ENCODE measurements at places on chromosomes 4 and X. TPM values are rescaled to one million over a fixed set of nuclear protein-coding genes. Genes with fewer than 3 reads are reported as not detected.

Gene AWAT2
- not detected for total RNA-seq

- H3K27ac ChIP-seq = no peak overlapping the region
- no peaks in the 10 kb centered on the region for H3K36me3 ChIP-seq
- H3K4me3 ChIP-seq = no peak overlapping the region
- H3K4me1 ChIP-seq = no peaks in the 10 kb centered on the region
- no peak for DNase-seq
These were observed 28.5 kb upstream of the RTL3 start for GRCh38 chrX:78687586-78687985.

GRCh38 chr4:95640311-95640710, 91.5 kb upstream of the UNC5C start:
- no peaks in the 10 kb centered on the region for H3K36me3 ChIP-seq
- no peak overlapping the region for H3K27ac ChIP-seq
- H3K4me3 ChIP-seq = no peak overlapping the region

GRCh38 chrX:40175511-40176350, 78.0 kb upstream of the BCOR start:
- H3K4me3 ChIP-seq = peak overlapping the region; percentile 62
- DNase-seq = no peak
- no peaks in the 10 kb centered on the region for H3K27me3 ChIP-seq
- H3K36me3 ChIP-seq = no peaks in the 10 kb centered on the region
- H3K27ac ChIP-seq = peak overlapping the region; percentile 96
- peaks cover 39% of the 10 kb centered on the region for H3K4me1 ChIP-seq

DNA sequence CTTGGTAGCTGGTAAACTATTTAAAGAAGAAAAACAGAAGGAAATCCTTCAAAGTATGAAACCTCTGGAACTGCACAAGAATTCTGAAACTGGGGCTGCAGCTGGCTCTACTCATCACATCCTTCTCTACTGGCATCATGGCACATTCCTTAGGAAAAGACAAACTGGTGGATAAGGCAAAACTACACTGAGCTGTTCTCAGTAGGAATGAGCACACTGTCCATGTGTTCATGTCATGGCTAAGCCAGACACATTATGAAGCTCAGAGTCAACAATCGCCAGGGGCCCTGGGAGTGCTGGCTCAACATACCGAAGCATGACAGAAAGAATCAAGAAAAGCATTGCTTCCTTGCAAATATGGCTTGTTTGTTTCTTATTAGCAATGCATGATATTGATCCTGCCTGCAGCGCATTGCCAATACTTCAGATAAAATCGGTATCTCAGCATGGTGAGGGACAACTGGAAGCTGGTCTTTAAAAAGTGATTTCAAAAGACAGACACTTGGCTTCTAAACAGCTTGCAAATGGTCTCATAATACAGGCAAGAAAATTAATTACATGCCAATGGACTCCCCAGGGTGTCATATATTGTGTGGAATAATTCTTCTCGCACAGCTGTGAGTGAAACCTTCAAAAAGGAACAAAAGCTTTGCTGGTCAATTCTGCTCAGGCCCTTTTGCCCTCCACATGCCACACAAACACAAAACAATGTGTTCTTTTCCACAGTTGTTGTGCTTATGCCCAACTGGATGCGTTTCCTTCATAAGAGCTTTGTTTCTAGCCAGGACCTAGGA, 300.2 kb upstream of the VCX start:
- H3K27ac ChIP-seq = no peak overlapping the region
- H3K4me3 ChIP-seq = no peak overlapping the region
- no peaks in the 10 kb centered on the region for H3K4me1 ChIP-seq
- no peak for DNase-seq

Measured in esophagus muscularis mucosa (tissue), 4 donors.